CD8-positive, alpha-beta T cell (primary cell): ENCODE measurements at places on chromosomes 3 and 15.

DNA sequence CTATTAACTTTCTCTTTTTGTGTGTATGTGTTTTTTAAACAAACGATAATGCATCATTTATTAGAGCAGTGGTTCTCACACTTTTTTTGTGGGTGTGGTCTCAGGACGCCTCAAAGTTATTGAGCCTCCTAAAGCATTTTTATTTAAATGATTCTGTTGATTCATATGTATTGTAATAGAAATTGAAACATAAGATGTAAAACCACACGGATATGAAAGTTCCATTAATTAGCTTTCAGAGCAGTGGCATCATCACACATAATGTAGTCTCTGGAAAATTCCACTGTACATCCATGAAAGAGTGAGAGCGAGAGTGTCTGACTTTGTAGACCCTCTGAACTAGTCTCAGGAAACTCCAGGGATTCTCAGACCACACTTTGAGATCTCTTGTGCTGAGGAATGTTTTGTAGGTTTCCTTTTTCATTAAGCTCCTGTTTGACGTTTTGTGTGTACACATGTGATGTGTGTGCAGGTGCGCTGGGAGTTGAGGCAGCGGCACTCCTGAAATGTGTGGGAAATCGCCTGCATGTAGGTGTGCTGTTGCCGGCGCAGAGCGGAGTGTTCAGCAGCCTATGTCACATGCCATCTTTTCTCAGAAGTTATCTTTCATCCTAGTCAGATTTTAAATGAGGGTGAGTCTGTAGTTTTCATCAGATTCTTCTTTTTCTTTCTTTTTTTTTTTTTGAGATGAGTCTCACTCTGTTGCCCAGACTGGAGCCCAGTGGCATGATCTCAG is 5.3 kb upstream of the TRAK1 start:
- no peak for DNase-seq

- DNase-seq, result peak; percentile 5
These were observed 45.7 kb downstream of the EHHADH start for GRCh38 chr3:185207931-185208746.

GRCh38 chr3:61802772-61803171 is 241.4 kb downstream of the PTPRG start:
- DNase-seq, result no peak

DNA sequence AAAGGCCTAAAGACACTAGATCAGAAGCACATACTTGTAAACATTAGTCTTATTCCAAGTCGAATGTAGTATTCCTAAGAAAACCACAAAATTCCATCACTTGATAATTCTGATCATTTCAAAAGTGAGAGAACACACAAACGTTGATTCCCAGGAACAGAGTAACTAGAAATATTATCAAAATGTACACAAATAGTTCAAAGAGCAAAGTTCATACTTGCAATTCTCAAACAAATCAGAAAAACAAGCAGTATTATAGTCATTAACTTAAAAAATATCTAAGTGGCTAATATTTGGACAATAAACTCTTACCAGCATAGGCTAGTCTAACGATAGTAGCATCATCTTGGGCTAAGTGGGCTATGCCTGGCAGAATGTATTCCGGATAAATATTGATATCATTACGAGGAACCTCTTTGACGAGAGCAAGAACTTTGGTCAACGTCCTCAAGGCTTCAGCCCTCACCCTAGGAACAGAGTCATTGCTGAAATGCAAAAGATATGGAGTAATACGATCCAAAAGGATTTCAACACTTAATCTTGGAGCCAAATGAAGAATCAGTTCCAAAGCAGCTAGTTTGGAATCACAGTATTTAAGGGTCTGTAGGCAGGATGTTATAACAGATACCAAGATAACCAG is 13.3 kb downstream of the PIK3R4 start:
- no peak for DNase-seq

GRCh38 chr3:104787306-104787705 is 579.4 kb upstream of the ALCAM start:
- DNase-seq, result no peak

GRCh38 chr15:52256930-52257733 is 38.5 kb downstream of the MYO5C start:
- no peak for DNase-seq

- no peak for DNase-seq
These were observed 115.8 kb downstream of the IQCH start for GRCh38 chr15:67370206-67370954.
